Stimulated activated CD4-positive, alpha-beta T cell treated with anti-CD3 and anti-CD28 coated beads, Interleukin-12 subunit alpha, Interleukin-12 subunit beta, amount 100 ng/mL, for 4 hours (primary cell): ENCODE measurements at places on chromosomes 16 and 17.
A peak's percentile ranks its signal among the peaks of the same experiment; 100 is the strongest.

GRCh38 chr16:7998789-7999453 lies 591.4 kb downstream of the TMEM114 start:
- DNase-seq: no peak

- DNase-seq: no peak
Measured at GRCh38 chr17:18981642-18982424, 22.7 kb downstream of the FAM83G start.

DNA sequence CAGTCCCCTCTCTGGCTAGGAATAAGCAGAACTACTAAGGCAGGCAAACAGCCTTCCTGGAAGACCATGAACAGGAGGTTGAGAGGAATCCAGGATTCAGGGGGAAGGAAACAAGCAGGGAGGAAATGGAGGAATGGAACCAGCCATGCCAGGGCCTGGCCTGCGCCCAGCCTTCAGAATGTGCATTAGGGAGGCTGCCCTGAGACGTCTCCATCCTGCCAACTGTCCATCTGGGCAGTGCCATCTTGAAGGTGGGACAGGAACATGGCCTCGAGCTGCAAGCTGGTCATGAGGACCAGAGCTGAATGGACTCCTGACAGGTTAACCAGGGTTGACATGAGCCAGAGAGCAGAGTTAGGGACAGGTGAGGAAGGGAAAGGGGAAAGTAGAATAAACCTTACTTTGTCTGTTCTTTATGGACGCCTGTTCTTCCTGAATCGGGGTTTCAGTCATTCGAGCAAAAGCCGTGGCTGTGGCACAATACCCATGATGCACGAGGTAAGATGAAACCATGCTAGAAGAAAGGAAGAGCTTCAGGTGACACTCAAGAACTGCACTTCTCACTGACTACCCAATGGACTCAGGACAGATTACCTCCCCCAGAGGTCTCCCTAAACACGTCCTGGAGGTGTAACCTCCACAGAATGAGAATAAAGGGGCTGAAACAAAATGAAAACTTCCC lies 12.1 kb upstream of the GFOD2 start:
- DNase-seq: no peak

GRCh38 chr17:80559825-80560251 lies 15.2 kb downstream of the RPTOR start:
- DNase-seq: no peak

GRCh38 chr16:23398987-23399805 lies 53.8 kb downstream of the COG7 start:
- no peak for DNase-seq

DNA sequence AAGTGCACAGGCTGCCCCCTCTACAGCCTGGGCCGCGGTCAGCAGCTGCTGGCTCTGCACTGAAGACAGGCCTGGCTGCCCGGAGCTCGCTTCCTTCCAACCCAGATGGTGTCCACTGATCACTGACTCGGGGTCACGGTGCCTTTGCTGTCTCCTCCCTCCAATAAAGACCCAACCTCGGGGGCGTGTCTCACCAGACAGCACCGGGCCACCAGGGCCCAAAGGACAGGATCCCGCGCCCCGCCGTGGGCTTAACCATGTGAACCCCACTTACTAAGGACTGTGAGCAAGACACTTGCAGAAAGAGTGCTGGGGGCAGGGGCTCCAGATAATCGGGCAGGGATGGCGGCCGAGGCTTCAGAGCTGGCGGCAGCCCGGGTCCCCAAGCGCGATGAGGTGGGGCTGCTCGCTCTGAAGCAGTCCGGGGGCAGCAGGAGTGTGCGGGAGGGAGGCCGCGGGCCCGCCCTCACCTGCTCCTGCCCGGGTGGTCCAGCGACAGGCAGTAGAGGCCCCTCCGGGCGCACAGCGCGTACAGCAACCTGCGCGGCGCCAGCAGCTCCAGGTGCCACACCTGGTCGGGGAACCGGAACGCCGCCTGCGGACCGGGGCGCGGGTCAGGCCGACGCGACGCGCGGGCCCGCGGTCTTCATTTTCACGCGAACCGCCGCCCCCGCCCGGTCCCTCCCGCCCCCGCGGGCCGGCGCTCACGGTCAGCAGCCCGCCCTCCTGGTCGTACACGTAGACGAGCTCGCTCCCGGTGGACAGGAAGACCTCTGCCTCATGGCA lies 502 bp downstream of the FAAP100 start:
- no peak for DNase-seq

- no peak for DNase-seq
Measured at GRCh38 chr17:81245024-81245664, 6.0 kb downstream of the NDUFAF8 start.

GRCh38 chr17:44210342-44211192 lies 8.9 kb downstream of the UBTF start:
- peak; percentile 85 for DNase-seq

- no peak for DNase-seq
Measured at GRCh38 chr16:30166202-30166902, 17.1 kb upstream of the CORO1A start.

DNA sequence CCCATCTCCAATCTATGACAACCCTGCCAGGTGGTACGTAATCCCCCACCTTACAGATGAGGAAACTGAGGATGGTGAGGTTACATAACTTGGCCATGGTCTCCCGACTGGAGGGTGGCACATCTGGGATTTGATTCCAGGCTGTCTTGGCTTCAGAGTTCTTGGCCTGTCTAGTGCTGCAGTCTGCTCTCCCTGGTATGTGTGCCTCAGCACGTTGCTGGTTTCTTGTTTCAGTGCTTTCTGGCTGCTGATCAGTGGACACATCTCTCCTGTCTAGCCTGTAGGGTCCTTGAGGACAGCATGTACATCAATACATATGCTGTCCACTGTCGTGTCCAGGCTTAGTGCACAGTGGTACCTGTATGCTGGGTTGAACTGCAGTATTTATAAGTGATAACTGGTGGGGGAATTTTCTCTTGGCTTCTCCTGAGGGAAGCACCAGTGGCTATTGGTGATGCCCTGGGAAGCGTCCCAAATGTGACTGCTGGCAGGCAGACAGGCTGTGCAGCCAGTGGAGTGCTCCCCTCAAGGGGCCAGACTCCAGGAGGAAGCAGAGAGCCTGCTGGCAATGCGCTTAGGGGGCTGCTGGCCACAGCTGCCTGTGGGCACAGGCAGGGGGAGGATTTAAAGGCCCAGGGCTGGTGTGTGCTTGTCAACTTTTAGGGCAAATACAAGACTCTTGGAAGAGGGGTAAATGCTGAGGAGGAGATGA lies 14.4 kb downstream of the CTRL start:
- DNase-seq: no peak

DNA sequence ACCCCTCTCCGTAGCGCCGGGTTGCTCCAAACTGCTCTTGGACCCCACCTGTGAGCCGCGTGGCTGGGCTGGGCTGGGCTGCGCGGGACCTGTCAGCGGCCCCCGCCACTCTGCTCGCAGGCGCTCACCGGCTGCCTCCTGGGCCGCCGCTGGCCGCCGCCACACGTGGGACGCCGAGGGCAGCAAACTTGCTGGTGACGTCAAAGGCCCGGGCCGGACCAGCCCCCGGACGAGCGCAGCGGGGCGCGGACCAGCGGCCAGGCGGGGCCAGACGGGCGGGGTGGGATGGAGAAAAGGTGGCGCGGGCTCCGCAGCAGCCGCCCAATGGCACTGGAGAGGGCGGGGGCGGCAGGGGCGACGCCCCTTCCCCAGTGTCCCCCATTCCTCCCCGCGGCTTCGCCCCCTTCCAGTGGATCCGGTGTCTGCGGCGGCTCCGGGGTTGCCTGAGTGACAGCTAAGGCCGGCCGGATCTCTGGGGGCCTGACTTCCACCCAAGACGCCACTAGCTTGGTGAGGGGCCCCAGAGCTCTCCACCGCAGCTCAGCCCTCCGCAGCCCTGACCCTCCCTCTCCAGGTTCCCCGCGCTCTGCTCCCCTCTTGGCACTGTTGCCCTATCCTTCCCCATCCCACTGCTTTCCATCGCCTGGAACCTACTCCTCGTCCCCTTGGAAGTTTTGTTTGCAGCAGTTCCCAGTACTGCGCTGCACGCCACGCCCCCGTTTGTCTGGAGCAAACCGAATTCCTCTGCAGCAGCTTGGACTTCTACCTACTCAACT lies at the start of gene HS3ST3A1:
Gene HS3ST3A1, minus strand, starts transcription at position 154 of the 776 bp plus-strand sequence. CDS start 800 bp downstream, outside the sequence.
- DNase-seq: no peak

DNA sequence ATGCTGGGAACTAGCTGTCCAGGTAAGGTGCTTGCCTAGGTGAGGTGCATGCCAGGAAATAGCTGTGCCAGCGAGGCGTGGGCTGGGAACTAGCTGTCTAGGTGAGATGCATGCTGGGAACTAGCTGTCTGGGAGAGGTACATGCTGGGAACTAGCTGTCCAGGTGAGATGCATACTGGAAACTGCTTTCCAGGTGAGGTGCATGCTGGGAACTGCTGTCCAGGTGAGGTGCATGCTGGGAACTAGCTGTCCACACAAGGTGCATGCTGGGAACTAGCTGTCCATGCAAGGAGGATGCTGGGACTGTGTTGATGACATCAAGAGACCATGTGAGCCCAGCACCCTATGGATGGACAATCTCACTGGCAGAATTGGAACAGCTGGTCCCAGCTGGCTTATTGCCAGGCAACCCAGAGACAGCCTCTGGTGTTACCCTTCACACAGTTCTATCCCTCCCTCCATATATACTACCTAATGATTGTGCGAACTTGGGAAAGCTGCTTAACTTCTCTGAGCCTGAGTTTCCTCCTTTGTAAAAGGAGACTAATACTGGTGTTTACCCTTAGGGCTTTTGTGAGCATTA lies 479.9 kb upstream of the RBFOX1 start:
- no peak for DNase-seq

DNA sequence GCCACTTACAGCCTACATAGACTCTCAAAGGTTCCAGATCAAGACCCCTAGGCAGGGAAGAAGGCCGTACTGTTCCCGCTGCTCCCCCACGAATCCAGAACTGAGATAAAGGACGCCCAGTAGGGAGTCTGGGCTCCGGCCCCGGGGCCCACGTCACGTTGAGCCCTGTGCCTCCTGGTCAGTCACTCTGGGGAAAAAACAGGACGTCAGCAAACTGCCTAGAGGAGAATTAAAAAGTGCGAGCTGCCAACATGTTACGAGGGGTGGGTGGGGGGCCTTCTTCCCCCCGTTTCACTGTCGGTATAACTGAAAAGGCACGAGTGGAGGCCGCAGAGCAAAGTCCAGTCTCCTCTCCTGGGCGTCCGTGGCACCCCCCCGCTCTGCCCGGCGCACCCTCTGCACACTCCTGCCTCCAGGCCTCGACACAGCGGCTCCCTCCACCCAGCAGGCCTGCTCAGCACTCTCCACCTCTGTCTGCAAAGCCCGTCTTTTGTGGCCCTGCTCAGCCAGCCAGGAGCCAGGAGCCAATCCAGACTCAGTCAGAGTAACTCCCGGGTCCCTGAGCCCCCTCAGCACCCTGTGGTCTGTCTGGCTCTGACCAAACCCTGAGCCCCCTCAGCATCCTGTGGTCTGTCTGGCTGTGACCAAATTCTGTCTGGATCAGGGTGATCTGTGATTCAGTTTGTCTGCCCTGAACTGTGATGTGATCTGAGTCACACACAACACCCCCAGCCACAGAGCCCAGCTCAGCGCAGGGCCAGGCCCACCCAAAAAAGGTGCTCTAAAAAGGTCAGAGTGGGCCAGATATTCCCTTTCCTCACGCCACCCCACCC lies 6.2 kb downstream of the ITGAE start:
- no peak for DNase-seq

- no peak for DNase-seq
Measured at GRCh38 chr16:69724981-69725479, 1.3 kb downstream of the NQO1 start.

GRCh38 chr16:87412996-87413421 lies 20.9 kb downstream of the MAP1LC3B start:
- no peak for DNase-seq

DNA sequence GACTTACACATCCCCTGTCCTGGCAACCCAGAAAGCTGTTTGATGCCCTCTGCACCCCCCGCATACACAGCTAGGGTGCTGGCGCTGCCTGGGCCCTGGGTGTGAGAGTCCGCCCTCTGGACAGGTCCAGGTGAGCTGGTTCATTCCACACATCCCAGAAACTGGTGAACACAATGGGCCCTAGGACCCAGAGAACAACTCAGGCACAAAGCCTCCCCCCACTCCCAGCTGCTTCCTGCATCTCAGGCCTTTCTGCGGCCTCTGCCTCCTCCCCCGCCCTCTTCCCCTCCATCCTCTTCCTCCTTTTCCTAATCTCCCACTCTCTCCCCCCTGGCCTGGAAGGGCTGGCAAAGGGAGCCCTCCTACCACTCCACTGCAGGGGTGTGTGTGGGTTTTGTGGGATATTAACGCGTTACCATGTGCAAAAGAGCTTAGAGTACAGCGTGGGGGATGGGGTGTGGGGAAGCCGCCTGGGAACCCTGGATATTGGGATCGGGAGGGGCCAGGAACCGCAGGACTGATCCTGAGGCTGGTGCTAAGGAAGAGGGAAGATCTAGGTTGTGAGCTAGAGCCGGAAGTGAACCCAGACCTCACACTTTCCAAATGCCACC lies 1.6 kb upstream of the PPP1R9B start:
- peak; percentile 43 for DNase-seq

- DNase-seq: no peak
Measured at GRCh38 chr17:82970818-82971590, 108.4 kb upstream of the METRNL start.

- DNase-seq: no peak
Measured at GRCh38 chr17:55965051-55965450, 188.2 kb upstream of the ANKFN1 start.

DNA sequence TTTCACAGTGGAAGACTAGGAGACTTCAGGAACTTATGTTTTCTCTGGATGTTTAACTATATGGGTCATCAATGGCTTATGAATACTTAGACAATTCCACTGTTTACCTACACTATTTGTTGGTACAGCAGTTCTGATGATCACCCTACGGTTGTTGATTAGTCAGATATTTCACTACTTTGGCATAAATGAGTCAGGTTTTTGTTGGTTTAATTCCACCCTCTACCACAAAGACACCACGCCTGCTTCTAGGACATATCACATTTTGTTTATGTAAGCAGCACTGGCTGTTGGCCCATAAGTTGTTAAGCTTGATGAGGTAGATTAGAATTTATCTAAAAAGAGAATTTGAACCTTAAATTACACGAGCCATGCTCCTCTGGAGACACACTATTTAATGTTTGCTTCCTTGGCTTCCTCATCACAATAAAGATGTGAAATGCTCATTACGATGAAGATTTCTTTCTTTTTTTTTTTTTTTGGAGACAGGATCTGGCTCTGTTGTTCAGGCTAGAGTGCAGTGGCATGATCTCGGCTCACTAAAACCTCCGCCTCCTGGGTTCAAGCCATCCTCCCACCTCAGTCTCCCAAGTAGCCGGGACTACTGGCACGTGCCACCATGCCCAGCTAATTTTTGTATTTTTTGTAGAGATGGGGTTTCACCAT lies 4.3 kb downstream of the GDE1 start:
- no peak for DNase-seq

DNA sequence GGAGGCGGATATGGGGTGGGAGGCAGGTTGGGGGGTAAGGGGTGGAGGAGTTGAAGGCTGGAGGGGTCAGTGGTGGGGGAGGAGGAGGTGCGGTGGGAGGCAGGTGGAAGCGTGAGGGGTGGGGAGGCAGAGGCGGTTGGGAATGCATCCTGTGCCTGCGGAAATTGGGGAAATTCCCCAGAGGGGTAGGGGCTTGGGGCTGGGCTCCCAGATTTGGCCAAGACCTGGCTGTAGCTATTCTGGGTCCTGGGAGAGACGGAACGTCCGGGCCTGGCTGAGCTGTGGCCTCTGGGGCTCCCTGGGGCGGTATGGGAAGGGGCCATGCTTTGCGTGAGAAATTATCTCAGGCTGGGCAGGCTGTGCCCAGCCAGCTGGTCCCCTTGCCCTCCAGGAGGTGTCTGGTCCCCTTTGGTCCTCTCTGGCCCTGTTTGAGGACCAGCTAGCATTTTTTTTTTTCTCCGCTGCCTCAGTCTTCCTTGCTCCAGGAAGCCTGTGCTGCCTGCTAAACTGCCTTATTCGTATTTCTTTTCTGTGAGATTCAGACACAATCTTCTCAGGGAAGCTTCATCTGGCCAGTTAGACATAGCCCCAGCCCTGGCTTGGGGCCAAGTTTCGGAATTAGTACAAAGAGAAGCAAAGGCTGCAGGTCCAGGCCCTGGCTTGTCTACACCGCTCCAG lies 7.3 kb upstream of the TRPV2 start:
- DNase-seq: no peak
